ENCODE measurements at places on chromosomes 5 and 9.

DNA sequence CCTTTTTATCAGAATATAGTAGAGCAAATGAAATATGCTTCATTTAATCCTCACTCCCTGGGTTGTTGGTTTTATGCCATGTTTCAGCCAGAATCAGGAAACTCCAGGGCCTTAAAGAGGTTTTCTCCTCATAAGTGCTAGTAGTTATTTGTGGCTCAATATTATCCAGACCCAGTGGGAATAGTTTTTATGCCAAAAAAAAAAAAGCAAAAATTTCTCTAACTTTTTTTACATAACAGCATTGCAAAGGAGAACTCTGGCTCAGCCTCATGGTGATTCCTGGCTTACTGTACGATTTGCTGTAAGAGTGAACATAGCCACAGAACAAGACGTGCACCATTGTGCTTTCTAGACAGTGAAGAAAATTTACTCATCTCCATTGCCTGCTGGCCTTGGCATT lies 232.5 kb downstream of the PJA2 start:
- DNase-seq = no peak

GRCh38 chr5:110842948-110843347 lies 104.1 kb downstream of the SLC25A46 start:
- DNase-seq = no peak

DNA sequence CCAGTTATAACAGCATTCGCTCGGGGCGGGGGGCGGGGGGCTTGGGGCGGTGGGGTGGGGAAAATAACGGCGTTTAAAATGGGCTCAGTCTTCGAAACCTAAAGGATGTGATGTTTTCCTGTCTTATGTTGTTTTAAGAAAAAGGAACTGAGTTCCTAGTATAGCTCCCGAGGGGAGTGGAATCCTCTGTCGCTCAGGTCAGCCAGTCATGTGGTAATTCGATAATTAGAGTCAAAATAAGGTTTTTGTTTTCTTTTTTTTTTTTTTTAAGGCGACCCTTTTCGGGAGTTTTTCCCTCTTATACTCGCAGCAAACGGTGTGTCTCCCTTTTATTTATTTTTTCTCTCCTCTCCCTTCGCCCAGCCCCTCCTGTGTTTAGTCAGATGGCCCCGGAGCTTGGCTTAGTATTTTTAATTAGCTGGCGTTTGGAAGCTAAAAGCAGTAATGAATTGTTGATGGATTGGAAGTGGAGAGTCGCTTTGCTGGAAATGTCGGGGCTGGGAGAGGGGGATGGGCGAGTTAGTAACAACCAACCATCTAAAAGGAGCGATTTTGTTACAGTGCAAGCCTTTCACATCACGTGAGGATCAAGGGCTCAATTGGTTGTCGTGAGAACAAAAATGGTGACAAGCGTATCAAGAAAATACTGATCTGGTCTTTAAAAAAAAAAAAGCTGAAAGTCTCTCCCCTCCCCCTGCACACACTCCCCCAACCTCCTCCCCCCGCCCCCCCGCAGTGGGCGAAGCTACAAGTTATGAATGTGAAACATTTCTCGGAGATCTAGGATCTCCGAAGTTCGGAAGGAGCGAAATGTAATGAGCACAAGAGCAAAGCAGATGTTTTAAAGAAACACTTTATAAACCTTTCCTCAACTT lies 714 bp upstream of the ZNF608 start:
- DNase-seq = peak; percentile 60

GRCh38 chr9:97980479-97980803 lies 2.7 kb upstream of the ANP32B start:
- no peak for DNase-seq

DNA sequence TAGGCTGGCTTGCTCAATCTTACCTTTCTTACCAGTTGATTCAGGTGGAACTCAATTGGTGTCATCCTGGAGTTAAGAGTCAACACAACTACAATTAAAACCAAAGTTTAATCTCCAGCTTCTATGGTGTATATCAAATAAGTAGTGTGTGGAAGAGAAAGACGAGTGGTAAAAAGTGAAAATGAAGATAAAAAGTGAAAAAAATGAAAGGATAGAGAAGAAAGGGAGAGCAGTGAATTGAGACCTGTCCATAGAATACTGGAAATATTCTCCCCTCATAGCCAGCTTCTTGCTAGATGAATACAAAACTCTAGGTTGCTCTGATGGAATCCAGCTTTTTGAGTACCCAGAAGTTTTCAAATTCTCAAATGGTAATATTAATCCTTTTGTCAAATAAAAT lies 76.4 kb downstream of the MEGF10 start:
- no peak for DNase-seq
